AG08395 (cell line): ENCODE measurements at places on chromosomes 6 and 20.

GRCh38 chr6:124963831-124964763 is 1.9 kb downstream of the RNF217 start:
- no peak for DNase-seq

- no peak for DNase-seq
Measured at GRCh38 chr6:24599179-24599578, 46.8 kb downstream of the KIAA0319 start.

DNA sequence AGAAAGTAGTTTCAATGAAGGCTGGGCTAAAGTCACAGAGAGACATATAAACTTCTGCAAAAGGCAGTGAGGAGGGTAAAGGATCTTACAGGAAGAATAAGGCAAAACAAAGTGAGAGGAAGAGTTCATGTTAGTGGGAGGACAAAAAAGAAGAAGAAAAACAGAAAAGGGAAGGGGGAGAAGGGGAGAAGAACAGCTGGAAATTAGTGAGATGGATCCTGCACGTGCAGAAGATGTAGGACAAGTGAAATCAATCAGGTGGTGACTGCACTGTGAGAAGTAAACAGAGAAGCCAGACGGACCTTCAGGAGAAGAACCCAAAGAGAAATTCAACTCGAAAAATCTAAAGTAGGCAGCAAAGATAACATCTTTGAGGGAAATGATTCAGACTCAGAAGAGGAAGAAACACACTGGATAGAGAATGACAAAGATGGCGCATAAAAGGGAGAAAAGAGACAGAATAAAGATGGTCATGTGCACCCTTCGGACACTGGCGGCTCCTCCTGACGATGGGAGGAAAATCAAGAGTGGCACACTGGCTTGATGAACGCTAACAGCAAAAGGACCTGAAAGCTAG is 105.9 kb downstream of the MYB start:
- DNase-seq = no peak

DNA sequence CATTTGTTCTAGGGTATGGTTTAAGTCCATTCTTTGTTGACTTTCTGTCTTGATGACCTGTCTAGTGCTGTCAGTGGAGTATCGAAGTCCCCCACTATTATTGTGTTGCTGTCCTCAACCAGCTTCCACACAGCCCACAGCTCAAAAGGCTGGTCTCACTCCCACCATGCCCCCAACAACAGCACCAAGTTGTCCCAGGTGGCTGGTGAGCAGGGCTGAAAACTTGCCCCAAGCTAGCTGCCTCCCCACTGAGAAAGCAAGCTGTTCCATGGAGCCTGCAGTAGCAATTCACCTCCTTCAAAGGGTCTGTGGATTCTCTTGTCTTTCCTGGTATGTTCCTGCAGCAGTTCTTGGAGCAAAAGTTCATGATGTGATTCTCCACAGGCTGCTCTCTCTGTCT is 221.0 kb downstream of the SYNDIG1 start:
- no peak for DNase-seq

- peak; percentile 34 for DNase-seq
Measured at GRCh38 chr20:46512943-46513844, at the start of gene ZNF334. ZNF334 (minus strand) TSS chr20:46513559; CDS start chr20:46512102, 1,457 bp downstream.
